ENCODE measurements at places on chromosomes 13 and 19.
A peak's percentile ranks its signal among the peaks of the same experiment; 100 is the strongest.

DNA sequence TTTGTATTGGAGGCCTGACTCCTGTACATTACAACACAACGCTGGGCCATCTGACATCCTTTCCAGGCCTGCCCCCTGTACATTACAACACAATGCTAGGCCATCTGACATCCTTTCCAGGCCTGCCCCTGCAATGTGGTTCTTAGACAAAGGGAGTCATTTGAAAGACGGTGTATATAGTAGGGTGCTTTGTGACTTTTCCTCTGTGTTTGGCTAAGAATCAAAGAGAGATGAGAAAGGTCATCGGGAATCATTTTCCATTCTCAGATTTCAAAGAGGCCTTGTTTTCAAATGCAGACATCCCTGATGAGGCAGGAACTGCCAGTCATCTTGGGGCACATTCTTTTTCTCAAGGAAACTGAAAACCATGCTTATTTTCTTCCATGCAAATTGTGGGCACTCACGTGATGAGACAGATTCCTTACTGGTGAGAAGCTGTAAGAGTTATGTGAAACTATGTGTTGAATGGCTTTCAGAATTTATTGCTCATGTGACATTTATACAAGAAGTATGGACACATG lies 551.6 kb downstream of the MYO16 start:
- peaks cover 5% of the 10 kb centered on the region for H3K27me3 ChIP-seq
- no peak for DNase-seq
- no peaks in the 10 kb centered on the region for H3K4me1 ChIP-seq
- no peak overlapping the region for H3K27ac ChIP-seq

- H3K4me3 ChIP-seq: peak overlapping the region; percentile 91
- peaks cover 55% of the 10 kb centered on the region for H3K4me1 ChIP-seq
- H3K36me3 ChIP-seq: peaks cover 3% of the 10 kb centered on the region
- no peak for DNase-seq
Measured at GRCh38 chr13:51825165-51825592, 19.8 kb downstream of the TMEM272 start.

DNA sequence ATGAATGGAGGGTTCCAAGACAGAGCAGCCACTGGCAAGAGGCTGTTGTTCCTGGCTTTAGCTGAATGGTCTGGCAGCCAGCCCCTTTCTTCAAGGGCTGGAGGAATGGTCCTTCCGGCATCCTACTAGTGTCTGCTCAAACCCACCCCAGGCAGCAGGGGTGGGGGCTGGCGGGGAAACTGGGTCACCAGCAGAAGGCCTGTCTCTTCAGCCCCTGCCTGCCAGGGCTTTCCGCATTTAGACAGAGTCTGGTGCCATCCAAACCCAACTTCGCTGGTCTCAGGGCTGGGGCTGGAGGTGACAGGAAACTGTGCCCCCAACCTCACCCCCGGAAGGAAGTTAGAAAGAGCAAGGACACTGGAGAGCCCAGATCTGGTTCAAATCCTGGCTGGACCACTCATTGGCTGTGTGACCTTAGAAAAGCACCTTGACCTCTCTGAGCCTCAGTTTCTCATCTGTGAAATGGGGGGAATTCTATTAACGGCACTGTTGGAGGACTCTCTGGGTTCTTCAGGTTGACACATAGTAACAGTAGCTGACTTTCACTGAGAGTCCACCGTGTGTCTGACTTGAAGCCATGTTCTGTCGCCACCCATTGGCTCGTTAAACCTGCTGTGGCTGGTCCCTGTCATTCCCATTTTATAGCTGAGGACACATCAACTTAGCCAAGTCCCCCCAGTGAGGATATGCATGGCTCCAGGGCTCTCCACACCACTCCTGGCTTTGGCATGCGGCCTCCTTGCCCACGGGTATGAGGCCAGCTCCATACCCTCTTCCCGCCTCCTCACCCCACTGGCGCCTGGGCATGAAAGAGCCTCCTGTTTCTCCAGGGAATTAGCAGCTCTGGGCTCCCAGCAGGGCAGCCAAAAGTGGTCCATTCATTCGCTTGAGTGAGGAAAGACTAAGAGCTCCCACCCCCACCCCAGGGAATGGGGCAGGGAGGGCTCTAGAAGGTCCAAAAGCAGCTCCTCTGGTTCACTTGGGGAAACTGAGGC lies 2.5 kb upstream of the NR2C2AP start:
- no peak for DNase-seq
- peaks cover 30% of the 10 kb centered on the region for H3K4me1 ChIP-seq
- H3K27ac ChIP-seq: no peak overlapping the region
- H3K4me3 ChIP-seq: no peak overlapping the region
- no peaks in the 10 kb centered on the region for H3K36me3 ChIP-seq
- H3K27me3 ChIP-seq: peaks cover 7% of the 10 kb centered on the region

DNA sequence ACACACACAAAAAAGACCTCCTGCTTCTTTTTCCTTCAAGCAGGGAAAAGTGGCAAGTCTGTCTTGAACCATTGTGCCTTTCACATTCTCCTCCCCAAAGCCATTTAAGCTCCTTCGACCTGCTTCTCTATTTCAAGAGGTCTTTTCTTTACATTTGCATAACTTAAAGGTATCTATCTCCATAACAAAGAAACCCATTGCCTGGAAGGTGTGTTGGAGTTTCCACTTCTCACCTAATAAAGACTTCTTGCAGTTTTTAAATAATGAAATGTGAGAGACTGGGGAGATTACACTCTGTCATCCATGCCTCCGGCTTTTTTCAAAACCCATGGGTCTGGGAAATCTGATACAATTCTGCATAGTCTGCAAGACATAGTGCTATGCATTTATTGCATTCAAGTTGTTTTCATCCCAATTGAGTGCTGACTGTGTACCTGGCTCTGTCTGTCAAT lies 41.8 kb upstream of the NBEA start:
- H3K4me1 ChIP-seq: no peaks in the 10 kb centered on the region
- no peaks in the 10 kb centered on the region for H3K27me3 ChIP-seq
- DNase-seq: no peak
- H3K4me3 ChIP-seq: no peak overlapping the region
- H3K36me3 ChIP-seq: no peaks in the 10 kb centered on the region

DNA sequence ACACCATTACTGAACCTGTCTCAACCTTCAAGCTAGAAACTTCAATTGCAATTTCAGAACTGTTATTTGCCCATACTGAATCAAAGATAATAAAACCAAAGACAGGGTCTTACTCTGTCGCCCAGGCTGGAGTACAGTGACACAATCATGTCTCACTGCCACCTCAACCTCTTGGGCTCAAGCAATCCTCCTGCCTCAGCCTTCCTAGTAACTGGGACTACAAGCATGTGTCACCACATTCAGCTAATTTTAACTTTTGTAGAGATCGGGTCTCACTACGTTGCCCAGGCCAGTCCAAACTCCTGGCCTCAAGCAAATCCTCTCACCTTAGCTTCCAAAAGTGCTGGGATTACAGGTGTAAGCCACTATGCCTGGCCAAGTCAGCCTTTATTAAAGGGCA lies 143.4 kb downstream of the DIAPH3 start:
- peaks cover 3% of the 10 kb centered on the region for H3K4me1 ChIP-seq
- H3K36me3 ChIP-seq: no peaks in the 10 kb centered on the region
- no peak overlapping the region for H3K4me3 ChIP-seq
- H3K27ac ChIP-seq: no peak overlapping the region

Measured in T-helper 17 cell (primary cell).